ENCODE measurements at places on chromosomes 1 and 21. TPM values are rescaled to one million over a fixed set of nuclear protein-coding genes. Genes with fewer than 3 reads are reported as not detected.

Gene SH2D1B
- total RNA-seq, result not detected

Gene KCNK2
- 5.2 TPM for total RNA-seq

Gene CAMK2N1
- 36.7 TPM for total RNA-seq

Gene UTS2
- total RNA-seq, result not detected

Gene C1orf87
- 0.15 TPM for total RNA-seq

Gene SH3D21
- total RNA-seq, result 4.7 TPM

Gene LRRC38
- not detected for total RNA-seq

Gene FALEC
- total RNA-seq, result not detected

Gene PARP1
- 104 TPM for total RNA-seq

Gene AIRE
- total RNA-seq, result under 0.01 TPM

Gene ERICH3
- not detected for total RNA-seq

Gene NGF
- total RNA-seq, result 10.1 TPM

Gene CROCC
- total RNA-seq, result 12.4 TPM

Gene SLC22A15
- 7.6 TPM for total RNA-seq

Gene COPA
- 425 TPM for total RNA-seq

Gene GBP6
- 0.15 TPM for total RNA-seq

Gene IGSF9
- not detected for total RNA-seq

Gene RNU1-4
- total RNA-seq, result under 0.01 TPM

Gene VHLL
- total RNA-seq, result not detected

Gene ZBTB18
- 4.8 TPM for total RNA-seq

Gene CYYR1
- 0.15 TPM for total RNA-seq

Gene FAM229A
- 2.3 TPM for total RNA-seq

Gene PRUNE1
- 9.8 TPM for total RNA-seq

Gene BTBD8
- 6.7 TPM for total RNA-seq

Gene KRTAP27-1
- total RNA-seq, result not detected

Gene PKP1
- total RNA-seq, result under 0.01 TPM

Gene WDR64
- not detected for total RNA-seq

Gene NUAK2
- 2.8 TPM for total RNA-seq

Gene STMN1
- total RNA-seq, result 248 TPM

Gene NRDC
- total RNA-seq, result 92.1 TPM

Gene KIAA0040
- total RNA-seq, result 0.17 TPM

Gene IQGAP3
- total RNA-seq, result 50.3 TPM

Gene CTH
- total RNA-seq, result 4.4 TPM

Gene CD1E
- not detected for total RNA-seq

Gene PTCH2
- 0.33 TPM for total RNA-seq

Gene LRRC41
- total RNA-seq, result 167 TPM

Gene BACE2
- 33.3 TPM for total RNA-seq

Gene NMNAT2
- total RNA-seq, result under 0.01 TPM

Gene LCE1F
- not detected for total RNA-seq

Gene EPHA8
- not detected for total RNA-seq

Gene LCE2A
- total RNA-seq, result not detected

Gene CD52
- not detected for total RNA-seq

Gene EXTL1
- 0.83 TPM for total RNA-seq

Gene SYT6
- not detected for total RNA-seq

Gene SPRTN
- total RNA-seq, result 11.7 TPM

Gene CD101
- total RNA-seq, result 0.66 TPM
